ENCODE measurements at places on chromosomes 16 and 17.

- DNase-seq, result no peak
Observed at GRCh38 chr16:72426386-72426785, 254.4 kb upstream of the PMFBP1 start.

- DNase-seq, result no peak
Observed at GRCh38 chr17:69122065-69122464, 19.6 kb downstream of the ABCA6 start.

GRCh38 chr16:72300892-72301291, 128.9 kb upstream of the PMFBP1 start:
- DNase-seq, result no peak

DNA sequence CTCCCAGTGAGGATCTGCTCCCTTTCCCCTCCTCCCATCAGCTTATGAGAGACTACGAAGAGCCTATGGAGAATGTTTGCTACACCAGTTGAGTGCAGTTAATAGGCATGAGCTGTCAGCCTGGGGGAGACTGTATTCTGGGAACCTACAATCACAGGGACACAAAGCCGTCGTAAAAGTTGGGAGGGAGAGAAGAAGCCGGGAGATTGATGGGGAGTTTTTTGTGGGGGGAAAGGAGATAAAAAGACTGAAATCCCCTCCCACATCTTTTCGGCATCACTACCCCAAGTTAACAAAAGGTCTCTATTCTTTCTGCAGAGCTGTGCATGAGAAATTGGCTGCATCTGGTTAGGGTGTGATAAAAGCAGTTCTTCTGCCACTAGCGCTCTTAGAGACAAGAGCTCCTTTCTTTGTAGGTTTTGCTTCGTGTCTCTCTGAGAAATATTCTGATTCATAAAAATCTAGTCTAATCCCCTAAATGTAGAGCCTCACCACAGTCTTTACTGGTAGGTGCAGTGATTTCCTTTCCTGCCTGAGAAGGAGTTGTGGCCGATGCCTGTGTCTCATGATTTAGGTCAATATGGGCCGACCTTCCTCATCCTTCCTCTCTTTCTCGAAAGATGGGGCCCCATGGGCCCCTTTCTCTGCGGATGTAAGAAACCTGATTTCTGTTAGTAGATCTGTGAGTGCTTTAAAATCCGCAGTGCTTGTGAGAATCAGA, 77.4 kb downstream of the BPTF start:
- DNase-seq, result peak; percentile 7

DNA sequence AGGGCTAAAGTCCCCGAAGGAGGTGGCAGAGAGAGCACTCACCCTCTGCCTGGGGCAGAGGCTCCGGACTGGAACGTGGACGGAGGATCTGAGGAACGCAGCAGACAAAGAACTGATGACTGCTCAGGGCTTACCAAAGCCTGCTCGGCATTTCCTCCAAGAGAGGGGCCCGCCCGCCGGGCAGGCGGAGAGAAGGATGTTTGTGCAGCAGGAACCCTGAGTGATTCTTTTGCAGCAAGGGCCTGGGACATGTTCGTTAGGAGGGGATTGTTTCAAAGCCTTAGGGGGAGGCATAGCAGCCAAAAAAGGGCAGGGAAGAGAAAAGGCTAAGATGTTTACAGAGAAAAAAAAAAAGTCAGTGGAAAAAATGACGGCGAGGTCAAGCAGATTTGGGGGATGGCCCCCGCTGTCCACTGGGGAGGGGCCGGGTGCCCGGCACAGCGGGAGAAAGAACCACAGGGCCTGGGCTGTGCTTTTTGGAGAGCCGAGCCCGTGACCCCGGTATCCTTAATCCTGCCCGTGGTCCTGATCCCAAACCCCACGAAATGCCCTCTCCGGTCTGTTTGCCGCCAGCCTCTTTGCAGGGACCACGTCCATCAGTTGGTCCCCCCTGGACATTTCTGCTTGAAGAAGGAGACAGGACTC, 129.3 kb downstream of the NTN1 start:
- DNase-seq, result no peak

DNA sequence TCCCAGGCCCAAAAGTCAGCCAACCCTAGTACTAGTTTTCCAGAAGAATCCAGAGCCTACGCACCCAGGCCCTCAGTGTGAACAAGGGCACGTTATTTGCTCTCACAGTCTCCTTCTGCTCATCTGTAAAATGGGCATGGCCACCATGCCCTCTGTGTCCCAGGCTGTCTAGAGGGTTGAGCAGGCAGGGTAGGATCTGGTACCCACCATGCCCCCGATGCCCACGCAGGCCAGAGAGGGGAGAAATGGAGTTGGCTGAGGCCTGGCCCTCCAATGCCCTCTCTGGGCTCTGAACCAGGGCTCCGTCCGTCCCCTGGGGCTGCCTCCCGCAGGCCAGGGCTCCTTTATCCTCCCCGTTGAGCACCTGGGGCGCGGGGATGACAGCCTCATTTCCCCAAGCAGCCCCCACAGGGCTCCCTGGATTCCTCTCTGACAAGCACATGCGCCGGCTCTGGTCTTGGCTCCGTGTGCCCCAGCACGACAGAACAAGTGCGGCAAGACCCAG, 9.1 kb upstream of the BAHCC1 start:
- no peak for DNase-seq

GRCh38 chr17:49337884-49338283, 24.2 kb downstream of the ZNF652 start:
- no peak for DNase-seq

DNA sequence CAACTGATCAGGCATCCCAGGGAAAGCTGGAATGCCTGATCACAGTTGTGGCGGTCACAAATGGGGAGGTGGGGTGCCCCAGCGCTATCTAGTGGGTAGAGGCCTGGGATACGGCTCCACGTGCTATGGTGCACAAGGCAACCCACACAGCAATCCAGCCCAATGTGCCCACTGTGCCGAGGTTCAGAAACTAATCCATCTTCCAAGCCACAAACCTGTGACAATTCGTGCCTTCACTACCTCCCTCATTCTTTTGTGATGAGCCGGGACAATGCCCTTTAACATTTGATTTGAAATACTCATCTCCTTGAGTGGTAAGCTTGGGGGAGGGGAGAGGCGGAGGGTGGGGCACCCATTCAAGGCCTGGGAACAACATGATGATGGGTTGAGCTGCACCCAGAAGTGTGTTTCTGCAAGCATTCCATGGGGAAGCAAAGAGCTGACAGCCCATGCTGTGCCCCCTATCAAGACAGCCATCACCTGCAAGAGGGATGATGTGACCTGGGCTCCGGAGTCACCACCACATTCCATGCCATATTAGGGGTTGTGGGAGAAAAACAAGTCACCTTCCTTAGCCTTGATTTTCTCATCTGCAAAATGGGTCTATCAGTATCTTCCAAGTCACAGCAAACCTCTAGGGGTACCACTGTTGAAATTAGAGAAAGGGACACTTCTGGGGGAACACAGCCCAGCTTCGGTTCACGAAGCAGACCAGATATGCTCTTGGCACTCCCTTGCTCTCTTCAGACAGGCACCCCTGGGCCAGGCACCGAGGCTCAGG, 3.7 kb downstream of the ELOB start:
- no peak for DNase-seq

Measured in renal cortex interstitium (tissue), 15 donors.